CD8-positive, alpha-beta T cell (primary cell): ENCODE measurements at places on chromosomes 13 and 19.
A peak's percentile ranks its signal among the peaks of the same experiment; 100 is the strongest.

GRCh38 chr13:87280139-87280538 is 391.0 kb upstream of the SLITRK5 start:
- no peak for DNase-seq

GRCh38 chr19:49637821-49638738 is 1.9 kb downstream of the RRAS start:
- DNase-seq = no peak

DNA sequence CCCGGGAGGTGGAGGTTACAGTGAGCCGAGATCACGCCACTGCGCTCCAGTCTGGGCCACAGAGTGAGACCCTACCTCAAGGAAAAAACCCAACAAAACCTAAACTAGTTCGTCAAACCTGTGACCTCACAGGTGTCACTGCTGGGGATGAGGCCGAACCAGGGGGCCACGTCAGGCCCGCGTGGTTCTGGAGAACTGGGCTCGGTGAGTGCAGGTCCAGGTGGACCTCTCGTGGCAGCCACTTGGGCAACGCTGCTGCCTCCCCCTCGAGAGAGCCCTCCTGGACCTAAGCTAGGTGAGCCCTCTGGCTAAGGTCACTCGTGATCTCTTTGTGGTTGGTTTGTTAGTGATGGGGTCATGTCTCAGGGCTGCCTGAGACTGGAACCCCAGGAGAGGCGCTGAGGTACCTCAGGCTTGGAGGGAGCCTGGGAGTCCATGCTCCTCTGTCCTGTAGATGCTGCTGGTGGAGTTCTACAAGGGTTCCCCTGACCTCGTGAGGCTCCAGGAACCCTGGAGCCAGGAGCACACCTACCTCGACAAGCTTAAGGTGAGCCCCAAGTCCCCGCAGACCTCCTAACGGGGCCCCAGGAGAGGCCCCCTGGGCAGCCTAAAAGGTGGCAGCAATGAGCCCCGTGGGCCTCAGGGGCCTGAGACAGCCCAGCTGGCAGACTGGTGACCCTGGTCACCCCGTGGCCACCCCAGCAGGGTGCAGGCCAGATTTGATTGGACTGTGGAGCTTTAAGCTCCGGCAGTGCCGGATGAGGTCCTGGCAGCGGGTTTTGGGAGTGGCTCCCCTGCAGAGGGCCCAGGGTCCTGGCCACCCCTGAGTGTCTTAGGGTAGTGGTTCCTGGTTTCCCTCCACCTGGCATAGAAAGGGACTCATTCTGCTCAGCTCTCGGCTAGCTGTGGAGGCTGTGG is 15.6 kb downstream of the MPND start:
- no peak for DNase-seq

- peak; percentile 26 for DNase-seq
These were observed 44.8 kb downstream of the DNM2 start for GRCh38 chr19:10762656-10763055.

GRCh38 chr13:99421271-99421670 is 80.0 kb upstream of the TM9SF2 start:
- no peak for DNase-seq
